ENCODE measurements at places on chromosomes 3 and 15.
A peak's percentile ranks its signal among the peaks of the same experiment; 100 is the strongest.

DNA sequence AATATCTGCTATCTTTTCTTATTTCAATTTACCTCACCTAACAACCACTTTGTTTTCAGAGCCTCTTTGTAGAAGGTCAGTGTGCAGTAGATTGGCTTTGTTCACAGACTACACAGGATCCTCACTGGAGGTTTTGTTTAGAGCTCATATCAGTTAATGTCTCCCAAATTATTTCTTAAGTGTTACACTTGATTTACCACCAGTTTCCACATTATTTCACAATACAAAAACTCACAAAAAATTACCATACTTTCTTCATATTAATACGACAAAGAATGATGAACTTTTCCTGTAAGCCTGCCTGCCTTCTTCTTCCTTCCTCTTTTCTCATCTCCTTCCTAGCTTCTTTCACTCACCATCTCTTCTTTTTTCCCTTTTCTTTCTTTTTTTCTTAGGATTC lies 133.3 kb downstream of the ALCAM start:
- DNase-seq, result no peak

GRCh38 chr3:154095832-154096421 lies 25.3 kb upstream of the ARHGEF26 start:
- no peak for DNase-seq

GRCh38 chr15:36175741-36176291 lies 403.6 kb upstream of the CDIN1 start:
- DNase-seq, result no peak

GRCh38 chr3:20380295-20380694 lies 194.3 kb upstream of the SGO1 start:
- no peak for DNase-seq

DNA sequence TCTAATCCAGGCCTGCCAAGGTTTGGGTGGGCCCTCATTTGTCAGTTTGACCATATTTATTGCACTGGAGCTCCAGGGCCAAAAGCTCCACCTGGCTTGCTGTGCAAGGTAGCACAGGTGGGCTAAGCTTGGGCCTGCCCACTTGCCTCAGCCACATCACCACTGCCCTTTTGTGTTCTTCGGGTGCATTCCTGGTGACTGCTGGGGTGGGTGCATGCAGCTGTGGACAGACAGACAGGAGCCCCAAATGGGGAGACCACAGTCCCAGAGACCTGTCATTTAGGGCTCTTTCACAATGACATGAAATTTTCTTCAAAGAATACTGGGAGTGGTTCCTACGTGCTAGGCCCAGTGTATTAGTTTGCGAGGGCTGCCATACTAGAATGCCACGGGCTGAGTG lies 2.7 kb downstream of the MESP2 start:
- no peak for DNase-seq

GRCh38 chr3:33523093-33523667 lies 83.0 kb upstream of the UBP1 start:
- no peak for DNase-seq

GRCh38 chr3:155664925-155665695 lies 79.8 kb downstream of the PLCH1 start:
- no peak for DNase-seq

GRCh38 chr3:100089812-100090668 lies 24.3 kb downstream of the FILIP1L start:
- DNase-seq, result no peak

- DNase-seq, result peak; percentile 40
These were observed 61.5 kb downstream of the CGGBP1 start for GRCh38 chr3:87997298-87997697.
